ENCODE measurements at places on chromosomes 16 and 17.

- no peak for DNase-seq
These were observed 22.5 kb downstream of the AXIN2 start for GRCh38 chr17:65538675-65539529.

GRCh38 chr16:86852135-86852534, 273.8 kb downstream of the FOXL1 start:
- DNase-seq, result no peak

DNA sequence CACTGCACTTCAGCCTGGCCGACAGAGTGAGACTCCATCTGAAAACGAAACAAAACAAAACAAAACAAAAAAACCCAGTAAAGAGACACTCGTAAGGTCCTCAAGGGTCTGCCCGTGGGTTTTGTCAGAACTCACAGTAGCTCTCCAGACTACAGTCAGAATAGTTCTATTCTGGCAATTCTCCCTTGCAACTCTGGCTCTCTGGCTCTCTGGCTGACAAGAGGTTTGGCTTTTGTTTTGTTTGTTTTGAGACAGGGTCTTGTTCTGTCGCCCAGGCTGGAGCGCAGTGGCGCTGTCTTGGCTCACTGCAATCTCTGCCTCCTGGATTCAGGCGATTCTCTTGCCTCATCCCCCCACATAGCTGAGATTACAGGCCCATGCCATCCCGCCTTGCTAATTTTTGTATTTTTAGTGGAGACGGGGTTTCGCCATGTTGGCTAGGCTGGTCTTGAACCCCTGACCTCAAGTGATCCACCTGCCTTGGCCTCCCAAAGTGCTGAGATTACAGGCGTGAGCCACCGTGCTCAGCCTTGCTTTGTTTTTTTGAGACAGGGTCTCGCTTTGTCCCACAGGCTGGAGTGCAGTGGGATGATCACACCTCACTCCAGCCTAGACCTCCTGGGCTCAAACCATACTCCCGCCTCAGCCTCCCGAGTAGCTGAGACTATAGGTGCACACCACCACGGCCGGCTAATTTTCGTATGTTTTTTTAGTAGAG, 20.5 kb upstream of the CHP2 start:
- no peak for DNase-seq

GRCh38 chr17:46943501-46944393, 20.8 kb downstream of the GOSR2 start:
- DNase-seq, result no peak

DNA sequence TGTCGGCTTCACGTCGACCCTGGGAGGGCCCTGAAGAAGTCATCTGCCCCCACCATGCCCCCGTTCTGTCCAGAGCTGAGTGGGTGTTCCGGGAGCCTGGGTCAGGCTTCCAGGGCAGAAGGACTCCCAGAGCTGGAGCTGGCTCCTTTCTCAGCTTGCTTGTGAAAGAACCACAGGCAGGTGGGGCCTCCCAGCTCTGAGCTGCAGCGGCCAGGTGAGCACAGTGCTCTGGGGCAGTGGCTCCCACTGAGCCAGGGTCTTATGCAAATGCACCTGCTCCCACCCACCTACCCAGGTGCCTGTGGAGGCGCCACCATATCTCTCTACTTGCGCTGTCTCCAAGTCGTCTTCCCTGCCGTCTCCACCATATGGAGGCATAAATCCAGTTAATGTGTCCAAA, 140.0 kb upstream of the RPL38 start:
- no peak for DNase-seq

GRCh38 chr16:17358355-17358754, 112.4 kb downstream of the XYLT1 start:
- DNase-seq, result no peak

GRCh38 chr16:30923554-30924075, at the start of gene FBXL19:
Gene FBXL19 (plus strand): TSS chr16:30923572. CDS start chr16:30925755, 2,183 bp downstream.
- DNase-seq, result no peak

- DNase-seq, result no peak
These were observed 30.4 kb downstream of the ABCC1 start for GRCh38 chr16:15979801-15980200.

Measured in smooth muscle cell of the brain vasculature (primary cell).